Fibroblast of skin of left biceps (primary cell): ENCODE measurements at places on chromosomes 5 and 9.

- DNase-seq, result no peak
Observed at GRCh38 chr5:113183694-113184093, 207.1 kb downstream of the DCP2 start.

- DNase-seq, result no peak
Observed at GRCh38 chr5:115274584-115274983, 11.9 kb upstream of the PGGT1B start.

GRCh38 chr5:2178071-2178477, 295.3 kb upstream of the IRX4 start:
- no peak for DNase-seq

GRCh38 chr9:20513126-20513913, 109.0 kb downstream of the MLLT3 start:
- DNase-seq, result no peak

DNA sequence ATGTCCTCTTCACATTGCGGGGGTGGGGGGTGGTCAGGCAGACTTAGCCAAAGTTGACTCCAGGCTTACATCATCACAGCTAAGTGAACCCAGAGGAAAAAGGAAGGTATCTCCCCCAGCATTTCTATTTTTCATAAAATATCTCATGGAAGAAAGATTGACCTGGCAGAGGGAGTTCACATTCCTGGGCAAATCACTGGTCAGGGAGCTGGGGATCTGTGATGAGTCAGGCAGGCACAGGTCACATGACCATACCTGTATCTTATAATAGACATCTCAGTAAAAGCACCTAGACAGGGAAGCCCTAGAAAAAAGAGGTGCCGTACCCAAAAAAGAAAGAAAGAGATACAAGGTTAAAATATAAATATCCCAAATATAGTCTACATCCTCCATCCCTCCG, 57.3 kb upstream of the WWC1 start:
- no peak for DNase-seq
